ENCODE measurements at places on chromosomes 7 and 10.
A peak's percentile ranks its signal among the peaks of the same experiment; 100 is the strongest.

DNA sequence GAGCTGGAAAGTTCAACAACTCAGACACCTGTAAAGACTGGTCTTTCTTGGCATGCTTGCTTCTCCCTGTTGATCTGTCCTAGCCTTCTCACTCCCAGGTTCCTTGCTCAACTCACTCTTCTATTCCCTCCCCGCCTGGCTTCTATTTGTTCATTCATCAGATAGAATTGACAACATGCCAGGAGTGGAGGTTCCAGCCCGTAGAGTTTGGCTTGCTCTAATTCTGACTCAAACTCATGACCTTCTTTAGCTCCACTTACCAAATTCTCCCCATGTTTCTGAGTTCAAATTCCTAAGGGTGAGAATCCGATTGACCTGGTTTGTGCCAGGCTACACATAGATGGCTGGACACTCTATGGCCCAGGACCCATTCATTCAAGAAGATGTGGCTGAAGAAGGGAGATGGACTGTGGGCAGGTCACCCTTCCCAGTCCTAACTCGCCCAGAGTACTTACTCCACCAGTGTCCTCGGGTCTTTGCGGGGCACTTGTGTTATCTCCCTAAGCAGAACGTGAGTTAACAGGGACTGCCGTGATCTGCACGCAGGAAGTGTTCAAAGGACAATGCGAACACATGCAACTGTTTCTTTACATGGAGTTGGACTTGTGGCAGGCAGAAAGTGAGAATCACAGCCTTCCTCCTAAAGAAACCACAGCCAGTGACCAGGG, 4.0 kb upstream of the TMEM236 start:
- no peak for DNase-seq

DNA sequence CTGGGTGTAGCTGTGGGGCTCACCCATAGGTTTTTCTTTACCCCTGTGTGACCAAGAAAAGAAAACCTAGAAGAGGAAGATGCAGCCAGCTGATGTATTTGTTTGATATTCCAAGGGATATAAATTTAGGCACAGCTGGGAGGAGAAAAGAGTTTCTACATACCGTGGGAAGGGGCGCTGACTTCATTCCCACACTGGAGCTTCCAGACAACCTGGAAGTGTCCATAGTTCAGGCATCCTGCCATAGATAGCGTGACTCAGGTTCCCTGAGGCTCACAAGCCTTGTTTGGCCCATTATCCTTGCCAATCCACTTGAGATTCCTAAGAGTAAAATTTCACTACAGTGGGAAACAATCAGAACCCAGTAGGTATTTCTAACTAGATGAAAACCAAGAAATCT, 371.7 kb upstream of the NRP1 start:
- DNase-seq = no peak

DNA sequence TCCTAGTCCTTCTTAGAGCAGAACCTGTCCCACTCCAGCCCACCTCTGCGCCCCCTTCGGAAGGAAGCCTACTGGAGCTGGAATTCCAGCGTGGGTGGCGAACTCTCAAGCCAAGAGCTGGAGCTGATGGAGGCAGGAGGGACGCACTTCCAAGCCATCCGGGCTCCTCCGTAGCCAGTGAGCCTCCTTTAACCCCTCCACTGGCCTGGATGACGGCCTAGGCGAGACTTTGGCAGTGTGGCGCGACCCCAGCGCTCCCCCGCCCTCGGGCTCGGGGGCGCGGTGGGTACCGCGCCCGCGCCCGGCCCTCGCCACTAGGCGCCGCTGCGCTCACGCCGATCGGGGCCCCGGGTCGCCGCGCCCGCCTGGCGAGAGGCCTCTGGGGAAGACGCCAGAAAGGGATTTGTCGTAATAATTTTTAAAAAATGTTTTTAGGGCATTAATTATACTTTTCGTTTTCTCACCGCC, 5.1 kb upstream of the EMX2 start:
- no peak for DNase-seq

- DNase-seq = peak; percentile 30
These were observed 134.1 kb upstream of the GDF10 start for GRCh38 chr10:47165711-47166404.

DNA sequence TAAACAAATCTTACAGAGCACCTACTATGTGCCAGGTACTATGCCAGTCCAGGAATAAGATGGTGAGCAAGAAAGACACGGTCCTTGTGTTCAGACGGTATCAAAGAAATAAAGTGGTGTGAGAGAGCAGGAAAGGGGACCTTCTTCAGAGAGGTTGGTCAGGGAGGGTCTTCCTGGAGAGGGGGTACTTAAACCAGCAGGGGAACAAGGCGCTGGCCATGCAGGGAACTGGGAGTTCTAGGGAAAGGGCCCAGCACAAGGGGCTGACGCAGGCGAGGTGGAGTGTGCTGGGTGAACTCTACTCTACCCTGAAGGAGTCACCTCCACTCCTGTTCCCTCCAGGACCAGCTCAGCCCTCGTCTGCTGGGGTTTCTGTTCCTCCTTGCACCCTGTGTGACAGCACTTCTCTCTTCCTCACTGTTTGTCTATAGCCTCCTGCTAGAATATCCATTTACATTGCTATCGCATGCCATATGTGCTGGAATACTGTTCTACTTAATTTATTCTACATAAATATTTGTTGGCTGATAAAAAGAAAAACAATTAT, 73.5 kb downstream of the AOAH start:
- no peak for DNase-seq

- DNase-seq = peak; percentile 11
These were observed 3.8 kb downstream of the PTER start for GRCh38 chr10:16440396-16441133.

DNA sequence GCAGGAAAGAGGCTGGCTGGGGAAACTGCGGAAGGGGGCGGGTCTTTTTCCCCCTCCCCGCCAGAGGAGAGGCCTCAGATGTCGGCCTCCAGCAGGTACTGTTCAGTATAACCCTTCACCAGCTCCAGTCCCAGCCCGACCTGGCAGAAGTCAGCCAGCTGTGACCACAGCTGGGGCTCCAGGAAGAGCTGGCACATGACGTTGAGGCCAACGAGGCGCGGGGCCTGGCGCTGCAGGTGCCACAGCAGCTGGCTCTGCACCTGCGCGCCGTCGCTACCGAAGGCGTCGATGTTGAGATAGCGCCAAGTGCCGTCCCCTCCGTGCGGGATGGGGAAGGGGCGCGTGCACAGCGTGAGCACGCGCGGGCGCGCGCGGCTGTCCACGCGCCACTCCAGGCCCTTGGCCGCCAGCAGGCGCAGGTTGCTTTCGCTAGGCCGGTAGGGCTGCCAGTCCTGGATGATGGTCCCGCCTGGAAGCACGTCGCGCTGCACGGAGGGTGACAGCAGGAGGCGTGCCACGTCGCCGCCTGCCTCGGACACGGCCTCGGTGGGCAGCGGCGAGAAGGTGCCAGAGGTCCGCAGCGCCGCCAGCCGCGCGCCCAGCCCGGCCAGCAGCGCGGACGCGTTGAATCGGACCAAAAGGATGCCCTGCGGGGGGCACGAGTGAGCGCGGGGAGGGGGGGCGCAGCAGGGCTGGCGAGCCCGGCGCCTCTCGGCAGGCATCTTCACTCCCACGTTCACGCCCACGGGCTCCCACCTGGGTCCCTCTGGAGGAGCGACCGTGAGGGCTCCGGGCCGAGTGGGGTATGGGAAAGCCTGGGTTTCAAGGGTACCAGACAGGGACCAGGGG, 6.9 kb upstream of the VGF start:
- DNase-seq = no peak

- no peak for DNase-seq
These were observed 174.0 kb upstream of the TCF7L2 start for GRCh38 chr10:112775892-112776674.

DNA sequence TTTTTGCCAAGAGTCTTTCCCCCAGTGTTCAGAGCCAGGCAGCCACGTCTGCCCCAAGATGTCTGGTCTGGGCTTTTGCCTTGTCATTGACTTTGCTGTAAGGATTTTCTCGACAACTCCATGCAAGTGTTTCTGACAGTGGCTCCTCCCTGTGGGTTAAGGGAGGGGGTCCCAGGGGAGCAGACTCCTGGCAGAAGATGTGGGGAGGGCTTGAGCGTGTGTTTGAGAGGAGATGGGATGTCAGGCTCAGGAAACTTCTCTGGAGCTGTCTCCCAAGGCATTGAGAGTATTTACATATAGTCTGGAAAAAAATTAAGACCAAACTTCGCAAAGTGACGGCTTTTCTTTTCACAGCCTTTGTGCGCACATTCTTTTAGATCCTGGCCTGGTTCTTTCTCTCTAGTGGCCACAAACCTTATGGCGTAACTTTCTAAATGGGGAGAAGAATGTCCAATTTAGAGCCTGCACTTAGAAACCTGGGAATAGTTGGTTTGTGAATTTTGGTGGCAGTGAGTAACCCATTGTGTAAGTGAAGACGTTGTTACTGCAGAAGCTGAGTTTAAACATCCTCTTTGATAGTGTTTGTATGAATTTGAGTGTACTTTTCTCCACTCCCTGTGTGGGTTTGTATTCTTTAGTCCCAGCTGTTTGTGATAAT, 201.5 kb downstream of the LRMDA start:
- DNase-seq = no peak

DNA sequence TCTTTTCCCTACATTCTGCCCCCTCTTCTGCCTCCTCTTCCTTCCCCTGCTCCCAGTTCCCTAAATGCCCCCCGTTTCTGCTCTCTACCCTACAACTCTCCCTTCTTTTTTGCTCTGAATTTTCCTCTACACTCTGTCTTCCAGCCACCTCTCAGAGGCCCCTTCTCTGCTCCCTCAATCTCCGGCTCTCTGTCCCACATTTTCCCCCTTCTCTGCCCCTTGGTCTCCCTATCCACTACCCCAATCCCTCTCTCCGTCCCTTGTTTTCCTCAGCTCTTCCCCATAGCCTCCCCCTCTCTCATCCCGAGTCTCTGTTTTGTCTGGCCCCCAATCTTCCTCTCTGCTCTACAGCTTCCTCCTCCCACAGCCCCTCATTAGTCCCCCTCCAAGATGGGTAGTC, 3.3 kb downstream of the ALOX5 start:
- DNase-seq = no peak

DNA sequence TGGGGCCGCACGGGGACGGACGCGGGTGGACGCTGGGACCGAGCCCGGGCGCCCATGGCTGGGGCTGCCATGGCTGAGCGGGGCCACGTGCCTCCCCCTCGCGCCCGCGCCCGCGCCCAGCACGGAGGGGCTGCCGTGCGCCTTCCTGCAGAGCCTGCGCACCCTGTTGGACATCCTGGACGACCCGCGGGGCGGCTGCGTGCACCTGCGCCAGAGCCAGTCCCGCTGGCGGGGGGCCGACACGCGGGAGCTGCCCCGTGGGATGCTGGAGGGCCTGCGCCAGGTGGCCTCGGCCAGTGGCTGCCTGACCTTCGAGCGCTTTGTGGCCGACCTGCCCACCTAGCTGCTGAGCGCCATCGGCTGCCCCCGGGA, 72.5 kb upstream of the KCTD7 start:
- DNase-seq = no peak

DNA sequence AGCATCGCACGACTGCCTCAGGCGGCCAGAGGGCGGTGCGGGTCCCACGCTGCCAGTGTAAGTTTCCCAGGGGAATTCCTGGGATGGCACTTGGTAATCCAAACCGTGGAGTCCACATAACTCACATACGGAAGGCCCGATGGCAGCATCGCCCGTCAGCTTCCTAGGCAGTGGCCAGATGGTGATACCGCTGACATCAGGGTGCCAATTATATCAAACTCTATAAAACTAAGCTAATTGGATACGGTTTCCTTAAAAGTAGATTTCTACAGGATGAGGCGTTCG, 189.8 kb downstream of the CELF2 start:
- no peak for DNase-seq

DNA sequence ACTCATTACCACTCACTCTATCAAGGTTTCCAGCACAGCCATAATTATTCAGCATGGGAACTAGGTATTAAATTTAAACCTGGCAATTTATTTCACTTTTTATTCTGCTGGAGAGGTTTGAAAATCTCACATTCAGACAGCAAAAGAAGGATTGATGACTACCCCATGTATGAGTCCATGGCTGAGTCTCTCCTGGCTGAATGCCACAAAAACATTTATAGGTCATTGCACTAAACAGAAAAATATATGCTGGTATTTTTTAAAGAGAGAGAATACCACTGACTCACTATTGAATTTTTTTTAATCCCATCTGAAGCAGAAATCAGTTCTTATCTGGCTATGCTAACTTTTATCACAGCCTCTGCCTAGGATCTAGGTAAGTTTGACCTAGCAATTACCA, 336.3 kb downstream of the PPP1R3A start:
- no peak for DNase-seq

DNA sequence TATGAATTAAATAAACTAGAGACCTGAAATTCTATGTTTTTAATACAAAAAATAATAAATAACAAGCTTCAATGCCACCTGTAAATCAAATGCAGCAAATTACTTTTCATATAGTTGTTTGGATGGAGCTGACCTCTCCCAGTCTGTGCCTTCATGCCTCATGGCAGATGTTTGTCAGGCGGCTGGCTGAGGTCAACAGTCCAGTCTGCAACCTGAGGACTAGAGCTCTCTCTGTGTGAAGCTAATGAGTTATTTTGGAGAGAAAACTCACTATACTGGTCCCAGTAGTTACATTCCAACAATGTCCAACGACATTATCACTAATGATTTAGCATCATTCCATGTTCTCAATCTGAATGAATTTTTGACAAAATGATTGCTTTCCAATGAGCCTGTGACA, 746.2 kb upstream of the POM121L12 start:
- no peak for DNase-seq

DNA sequence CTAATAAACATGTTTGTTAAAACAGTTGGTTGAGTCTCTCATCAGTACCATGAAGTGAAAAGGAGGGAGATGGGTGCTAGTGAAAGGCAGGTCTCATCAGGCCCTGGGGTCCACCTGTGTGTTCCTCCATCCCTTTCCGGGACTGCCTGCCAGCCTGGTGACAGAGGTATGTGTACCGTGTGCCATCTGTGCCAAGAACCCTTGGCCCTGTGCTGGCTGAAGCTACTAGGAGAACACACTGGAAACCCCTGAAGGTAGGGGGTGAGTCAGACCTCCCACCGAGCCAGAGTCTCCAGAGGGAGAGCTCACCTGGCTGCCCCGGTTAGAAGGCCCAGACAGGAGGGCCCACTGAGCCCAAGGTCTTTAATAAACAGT, 2.3 kb downstream of the DDIT4 start:
- no peak for DNase-seq

DNA sequence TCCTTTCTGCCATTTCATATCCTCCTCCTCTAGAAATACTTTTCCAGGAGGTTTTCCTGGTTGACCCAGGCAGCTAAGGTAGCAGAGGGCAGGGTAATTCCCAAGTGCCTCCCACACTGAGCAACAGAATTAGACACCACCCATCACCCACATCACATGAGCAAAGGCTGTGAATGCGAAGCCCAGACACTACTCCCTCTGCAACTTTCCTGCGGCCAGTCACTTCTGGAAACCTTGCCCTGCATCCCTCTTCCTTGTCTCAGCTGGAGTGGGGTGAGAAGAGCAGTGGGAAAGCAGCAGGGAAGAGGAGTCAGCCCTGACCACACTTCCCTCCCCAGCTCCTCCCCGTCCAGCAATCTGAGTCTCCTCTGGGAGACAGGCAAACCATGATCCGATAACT, 15.2 kb downstream of the TMEM176B start:
- no peak for DNase-seq

- no peak for DNase-seq
These were observed 17.5 kb downstream of the PRF1 start for GRCh38 chr10:70584909-70585544.
